ENCODE measurements at places on chromosomes 5 and 9.

DNA sequence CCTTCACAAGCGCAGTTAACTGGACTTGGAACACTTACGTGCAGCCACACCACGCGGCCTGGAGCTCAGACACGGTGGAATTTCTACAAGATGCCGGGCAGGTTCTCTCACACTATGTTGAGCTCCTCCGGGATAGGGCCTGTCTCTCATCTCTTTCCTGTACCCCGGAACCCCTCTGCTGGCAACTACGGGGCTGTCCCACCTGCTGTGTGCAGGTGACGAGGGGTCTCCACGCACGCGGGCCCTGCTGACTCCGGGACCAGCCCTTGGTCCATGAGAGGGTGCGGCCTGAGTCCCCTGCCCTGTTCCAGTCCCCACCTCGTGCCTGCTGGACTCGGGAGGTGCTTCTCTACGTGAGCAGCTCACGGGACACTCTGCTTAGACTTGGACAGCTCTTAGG is 40.1 kb downstream of the SLC6A3 start:
- no peak for DNase-seq

- DNase-seq, result no peak
Measured at GRCh38 chr5:133825631-133826289, 142.7 kb downstream of the C5orf15 start.

GRCh38 chr5:20370061-20370460 is 382.1 kb upstream of the CDH18 start:
- DNase-seq, result no peak

- DNase-seq, result no peak
Measured at GRCh38 chr9:82829818-82830217, 233.1 kb downstream of the RASEF start.

- DNase-seq, result no peak
Measured at GRCh38 chr9:3736161-3736560, 210.4 kb upstream of the RFX3 start.

GRCh38 chr5:176875783-176876505 is 23.2 kb downstream of the HK3 start:
- peak; percentile 72 for DNase-seq

GRCh38 chr5:54415147-54415546 is 40.4 kb upstream of the HSPB3 start:
- no peak for DNase-seq

DNA sequence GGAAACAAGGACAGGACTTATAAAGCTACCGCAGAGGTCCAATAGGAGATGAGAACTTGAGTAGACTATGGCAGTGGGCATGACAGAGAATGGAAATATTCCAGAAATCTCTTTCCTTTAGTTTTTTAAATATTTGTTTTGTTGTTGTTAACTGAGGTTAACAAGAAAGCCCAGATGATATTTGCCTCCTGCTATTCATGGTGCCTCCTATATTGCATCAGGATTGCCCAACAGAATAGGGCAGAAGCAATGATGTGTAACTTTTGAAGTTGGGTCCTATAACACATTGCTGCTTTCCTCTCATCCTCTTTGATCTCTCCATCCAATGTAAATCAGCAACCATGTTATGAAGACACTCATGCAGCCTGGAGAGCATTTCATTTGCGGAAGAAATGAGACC is 42.8 kb downstream of the PDE4D start:
- no peak for DNase-seq

- DNase-seq, result no peak
Measured at GRCh38 chr5:9324348-9325077, 221.4 kb downstream of the SEMA5A start.

GRCh38 chr5:102843997-102844396 is 88.9 kb downstream of the PAM start:
- DNase-seq, result no peak

GRCh38 chr5:99940540-99940939 is 594.6 kb upstream of the FAM174A start:
- DNase-seq, result no peak

- no peak for DNase-seq
Measured at GRCh38 chr9:113431191-113431590, 20.6 kb downstream of the C9orf43 start.

GRCh38 chr9:70117835-70118319 is 74.2 kb downstream of the MAMDC2 start:
- DNase-seq, result no peak

DNA sequence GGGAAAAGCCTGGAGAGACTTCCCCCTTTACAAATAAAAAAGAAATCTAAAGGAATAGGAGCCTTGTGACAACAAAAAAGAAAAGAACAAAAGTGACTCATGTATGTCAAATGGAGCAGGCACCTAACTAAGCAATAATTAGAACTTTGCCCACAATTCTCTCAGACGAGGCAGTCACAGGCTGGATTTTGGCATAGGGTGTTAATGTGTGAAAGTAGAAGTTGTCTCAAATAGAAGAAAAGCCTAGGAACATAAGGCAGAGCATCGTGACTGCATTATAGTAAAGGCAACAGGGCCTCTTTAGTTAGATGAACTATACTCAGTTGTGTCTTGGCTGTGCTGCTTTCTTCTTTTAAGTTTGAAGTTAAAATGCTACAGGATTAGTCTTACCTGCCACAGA is 219.9 kb upstream of the TMEM161B start:
- DNase-seq, result no peak

DNA sequence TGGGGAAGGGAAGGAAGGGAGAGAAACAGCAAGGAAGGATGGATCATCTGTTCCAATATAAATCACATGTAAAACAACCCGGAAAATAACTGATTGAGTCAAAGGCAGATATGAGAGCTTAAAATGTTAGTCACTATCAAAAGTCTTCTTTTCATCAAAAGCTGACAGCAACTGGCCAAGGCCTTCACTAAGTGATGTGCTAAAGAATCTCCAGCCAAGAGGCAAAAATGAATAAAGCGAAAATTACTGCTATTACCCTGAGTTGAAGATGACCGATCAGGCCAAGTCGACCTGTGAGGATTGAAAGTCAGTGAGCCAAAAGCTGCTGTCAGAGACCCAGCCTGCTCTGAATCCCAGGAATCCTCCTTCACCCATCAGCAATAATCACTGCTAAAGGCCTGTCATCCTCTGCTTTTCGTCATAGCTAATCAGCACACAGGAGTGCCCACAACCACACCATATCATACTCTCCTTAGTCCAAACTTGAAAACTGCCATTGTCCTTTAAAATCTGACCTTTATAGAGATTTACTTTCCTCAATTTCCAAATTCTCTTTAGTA is 736.9 kb downstream of the TLE1 start:
- no peak for DNase-seq

- DNase-seq, result no peak
Measured at GRCh38 chr5:166695326-166695725, 1596.1 kb upstream of the WWC1 start.

DNA sequence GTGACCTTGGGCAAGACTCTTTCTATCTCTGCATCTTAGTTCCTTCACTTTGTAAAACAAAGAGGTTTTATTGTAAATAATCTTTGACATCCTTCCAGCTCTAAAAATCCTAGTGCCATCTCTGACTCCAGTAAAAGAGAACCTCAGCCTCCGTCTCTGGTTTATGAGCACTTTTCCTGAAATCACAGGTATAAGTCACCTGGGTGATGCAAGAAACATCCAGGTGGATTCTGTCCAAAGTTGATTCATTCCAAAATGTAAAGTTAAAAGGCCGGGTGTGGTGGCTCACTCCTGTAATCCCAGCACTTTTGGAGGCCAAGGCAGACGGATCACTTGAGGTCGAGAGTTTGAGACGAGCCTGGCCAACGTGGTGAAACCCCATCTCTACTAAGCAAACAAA is 21.1 kb upstream of the UBAP2 start:
- DNase-seq, result no peak

All from DND-41 (cell line).